ENCODE measurements at places on chromosomes 4 and X.
A peak's percentile ranks its signal among the peaks of the same experiment; 100 is the strongest.

DNA sequence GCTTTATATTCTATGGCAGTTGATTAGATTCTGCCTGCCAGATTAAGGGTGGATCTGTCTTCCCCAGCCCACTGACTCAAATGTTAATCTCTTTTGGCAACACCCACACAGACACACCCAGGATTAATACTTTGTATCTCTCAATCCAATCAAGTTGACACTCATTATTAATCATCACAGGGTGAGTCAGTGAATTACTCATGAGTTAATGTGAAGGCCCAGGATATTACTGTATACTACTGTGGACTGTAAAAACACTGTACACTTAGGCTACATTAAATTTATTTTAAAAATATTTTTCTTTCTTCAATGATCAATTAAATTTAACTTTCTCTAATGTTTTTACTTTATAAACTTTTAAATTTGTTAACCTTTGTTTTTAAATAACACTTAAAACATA lies 87.7 kb downstream of the NAP1L3 start:
- no peak for DNase-seq

- no peak for DNase-seq
Measured at GRCh38 chr4:45410701-45411210, 684.4 kb upstream of the GNPDA2 start.

- DNase-seq = no peak
Measured at GRCh38 chr4:24719615-24720014, 75.8 kb upstream of the SOD3 start.

GRCh38 chrX:1788300-1788911 lies 173.5 kb downstream of the ASMT start:
- DNase-seq = no peak

GRCh38 chr4:16168710-16169388 lies 57.4 kb downstream of the TAPT1 start:
- DNase-seq = no peak

DNA sequence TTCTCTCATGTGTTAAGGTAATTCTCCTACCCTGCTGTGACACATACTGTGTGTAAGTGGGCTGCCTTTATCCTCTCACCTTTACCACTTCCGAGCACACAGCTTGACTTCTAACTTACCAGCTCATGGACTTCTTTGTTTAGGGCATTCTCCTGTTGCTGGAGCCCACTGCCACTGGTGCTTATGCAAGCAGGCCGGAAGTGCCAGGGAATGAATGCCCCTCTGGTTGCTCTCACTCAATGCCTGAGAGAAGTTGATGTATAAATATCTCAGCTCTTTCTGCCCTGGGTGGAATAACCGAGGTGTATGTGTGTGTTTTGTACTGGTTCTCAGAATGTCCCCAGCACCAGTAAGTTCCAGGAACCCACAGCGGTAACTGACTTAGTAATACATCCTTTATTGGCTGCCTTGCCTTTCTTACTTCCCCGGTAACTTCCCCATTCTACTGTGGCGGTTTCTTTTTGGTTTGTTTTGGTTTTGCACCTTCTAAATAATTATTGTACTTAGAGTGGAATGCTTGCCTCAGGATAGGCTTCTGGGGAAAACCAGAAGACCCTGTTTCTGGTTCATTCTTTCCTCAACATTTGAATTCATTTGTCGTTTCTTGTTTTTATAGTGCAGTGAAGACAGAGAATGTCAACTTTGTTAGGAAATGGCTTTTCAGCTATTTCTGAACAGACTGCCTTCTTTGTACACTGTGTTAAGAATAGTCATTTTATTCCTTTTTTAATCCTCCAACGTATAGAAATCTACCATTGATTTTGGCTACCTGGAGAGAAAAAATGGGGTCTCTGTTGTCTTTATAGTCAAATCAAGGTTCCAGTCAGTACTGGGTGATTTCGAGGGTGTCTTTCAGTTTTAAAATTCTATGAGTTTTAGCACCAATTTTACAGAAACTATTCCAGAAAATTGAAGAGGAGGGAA lies 45.4 kb downstream of the CXorf58 start:
- DNase-seq = peak; percentile 4

- no peak for DNase-seq
Measured at GRCh38 chr4:144562019-144562705, 83.8 kb upstream of the HHIP start.

DNA sequence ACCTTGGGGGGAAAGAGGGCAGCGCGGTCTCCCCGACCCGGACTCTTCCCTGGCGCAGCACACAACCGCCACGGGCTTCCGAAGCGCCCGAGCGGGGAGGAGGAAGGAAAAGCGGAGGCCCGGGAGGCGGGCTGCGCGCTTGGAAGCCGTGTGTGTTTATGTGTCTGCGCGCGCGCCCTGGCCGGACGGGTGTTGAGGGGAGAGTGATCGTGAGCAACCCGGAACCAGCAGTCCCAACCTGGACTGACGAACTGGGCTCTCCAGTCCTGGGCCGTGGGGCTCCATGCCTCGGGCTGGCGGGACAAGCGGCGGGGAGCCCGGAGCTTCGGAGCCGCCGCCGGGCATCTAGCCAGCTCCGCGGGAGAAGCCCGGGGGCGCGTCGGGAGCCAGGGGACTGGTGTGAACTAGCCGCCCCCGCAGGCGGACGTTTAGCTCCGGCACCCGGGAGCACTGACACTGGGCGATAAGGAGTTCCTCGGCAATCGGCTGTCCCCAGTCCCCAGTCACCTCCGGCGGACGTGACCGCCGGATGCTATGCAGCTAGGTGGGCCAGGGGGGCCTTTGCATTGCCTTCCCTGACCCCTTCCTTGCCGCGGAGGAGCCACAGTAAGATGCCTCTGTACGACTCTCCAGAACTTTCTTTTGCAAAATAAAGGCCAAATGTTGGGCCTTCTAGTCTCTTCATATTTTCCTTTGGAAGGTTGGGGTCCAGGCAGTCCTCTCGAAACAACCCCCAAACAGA lies 74.8 kb upstream of the BCOR start:
- DNase-seq = peak; percentile 21

DNA sequence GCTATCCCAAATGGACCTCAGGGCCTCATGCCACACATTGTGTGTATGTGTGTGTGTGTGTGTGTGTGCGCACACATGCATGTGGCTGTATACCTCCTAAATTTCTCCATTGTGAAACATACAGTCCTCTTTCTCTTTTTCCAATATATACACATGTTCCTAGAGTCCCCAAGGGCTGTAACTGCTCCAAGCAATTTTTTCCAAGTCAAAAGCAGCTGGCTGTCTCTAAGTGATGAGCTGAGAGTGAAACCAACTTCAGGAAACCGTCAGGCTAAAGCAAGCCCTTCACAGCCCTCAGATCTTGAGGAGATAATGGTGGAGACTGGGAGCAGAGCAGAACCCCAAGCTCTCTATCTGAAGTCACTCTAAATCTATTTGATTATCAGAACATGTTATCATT lies 496.1 kb upstream of the DIPK2B start:
- no peak for DNase-seq

- no peak for DNase-seq
Measured at GRCh38 chrX:5644776-5645175, 583.9 kb downstream of the NLGN4X start.

DNA sequence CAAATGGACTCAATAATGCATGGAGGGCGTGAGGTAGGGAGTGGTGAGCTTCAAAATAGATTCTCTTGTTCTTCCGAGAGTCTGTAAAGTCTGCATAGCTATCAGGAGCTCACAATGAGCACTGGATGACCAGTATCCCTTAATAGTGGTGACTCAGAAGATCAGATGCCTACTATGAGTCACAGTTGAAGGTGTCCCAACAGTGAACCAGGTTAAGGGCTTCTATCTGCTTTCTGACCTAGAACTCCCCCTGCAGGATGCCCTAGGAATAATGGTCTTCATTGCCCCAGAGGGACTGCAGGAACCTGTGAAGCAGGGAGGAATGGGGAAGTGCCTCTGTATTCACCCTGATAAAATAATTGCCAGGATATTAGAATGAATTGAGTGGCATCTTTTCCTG lies 22.1 kb downstream of the DGKK start:
- no peak for DNase-seq

All from stimulated activated CD4-positive, alpha-beta T cell treated with anti-CD3 and anti-CD28 coated beads, Interleukin-2, amount 100 ng/mL, for 48 hours (primary cell).